ENCODE measurements at places on chromosomes 7 and 10. TPM values are rescaled to one million over a fixed set of nuclear protein-coding genes. Genes with fewer than 3 reads are reported as not detected.

The SAMD9L gene
- total RNA-seq, result 13.2 TPM

The RPEL1 gene
- total RNA-seq, result 0.88 TPM

- no peak for DNase-seq
These were observed 11.2 kb downstream of the LUC7L2 start for GRCh38 chr7:139370943-139371313.

GRCh38 chr7:99141841-99142726 lies 1.8 kb downstream of the SMURF1 start:
- peak; percentile 66 for DNase-seq

- DNase-seq, result no peak
These were observed 30.9 kb downstream of the LAMB1 start for GRCh38 chr7:107972075-107972482.

DNA sequence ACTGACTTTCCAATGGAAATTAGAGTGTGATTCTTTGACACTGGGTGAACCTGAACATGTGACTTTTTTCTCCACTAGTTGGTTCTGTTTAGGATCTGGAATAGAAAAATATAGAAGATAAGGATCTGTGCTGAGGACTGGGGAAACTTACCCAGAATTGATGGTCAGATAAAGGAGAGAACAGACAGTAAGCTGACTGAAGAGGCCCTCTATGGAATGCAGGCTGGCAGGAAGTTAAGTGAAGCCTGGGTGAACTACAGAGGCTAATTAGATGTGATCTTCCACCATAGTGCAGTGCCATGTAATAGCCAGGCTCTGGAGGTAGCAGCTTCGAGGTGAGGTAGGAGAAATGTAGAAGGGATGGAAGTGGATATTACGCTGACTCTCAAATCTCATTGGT lies 455.3 kb downstream of the PLXDC2 start:
- DNase-seq, result no peak

DNA sequence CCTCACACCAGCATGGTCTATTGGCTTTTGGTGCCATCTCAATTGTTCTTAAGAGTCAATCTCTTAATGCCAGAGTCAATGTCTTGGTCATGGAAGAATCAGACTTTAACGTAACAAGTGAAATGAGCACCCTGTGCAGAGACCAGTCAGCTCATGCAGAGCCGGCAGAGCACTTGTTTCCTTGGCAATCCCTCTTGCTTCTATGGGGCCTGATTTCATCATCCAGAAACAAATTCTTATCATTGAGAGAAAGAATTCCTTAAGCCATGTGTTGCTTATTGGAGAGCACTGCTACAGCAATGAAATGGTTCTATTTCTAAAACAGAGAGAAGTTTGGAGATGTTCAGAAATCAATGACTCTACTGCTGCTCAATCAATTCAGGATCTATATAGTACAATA lies 212.8 kb downstream of the IPMK start:
- DNase-seq, result no peak

DNA sequence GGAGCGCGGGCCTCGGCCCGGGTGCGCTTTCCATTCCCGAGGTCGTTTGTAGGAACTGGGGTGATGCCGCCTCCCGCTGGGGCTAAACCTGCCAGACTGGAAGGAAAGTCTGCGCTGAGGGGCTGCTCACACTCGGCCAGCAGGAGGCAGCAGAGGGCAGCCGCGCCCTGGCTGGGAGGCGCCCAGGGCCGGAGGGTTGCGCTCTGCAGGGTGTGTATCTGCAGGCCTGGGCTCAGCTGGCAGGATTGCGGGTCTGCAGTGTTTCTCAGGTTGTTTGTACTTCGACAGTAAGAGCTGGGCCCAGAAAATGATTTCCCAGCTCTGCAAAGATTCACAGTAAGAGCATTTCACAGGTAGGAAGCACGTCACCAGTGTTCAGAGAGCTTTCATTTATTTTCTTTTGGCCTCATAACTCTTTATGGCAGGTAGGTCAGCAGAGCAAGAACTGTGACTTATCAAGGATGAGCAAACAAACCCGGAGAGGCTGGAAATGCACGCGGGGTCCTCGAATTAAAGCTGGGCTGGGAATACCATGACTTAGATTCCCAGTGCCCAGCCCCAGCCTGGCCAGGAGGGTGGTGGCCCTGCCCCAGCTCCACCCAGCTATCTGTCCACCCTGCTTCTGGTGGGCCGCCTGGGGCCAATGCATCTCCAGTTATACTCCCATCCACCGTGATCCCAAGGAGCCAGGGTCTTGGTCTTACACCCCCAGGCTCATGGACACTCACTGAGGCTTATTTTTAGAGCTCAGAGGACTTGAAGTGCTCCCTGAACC lies 15.2 kb upstream of the PPP2R2D start:
- DNase-seq, result peak; percentile 53

DNA sequence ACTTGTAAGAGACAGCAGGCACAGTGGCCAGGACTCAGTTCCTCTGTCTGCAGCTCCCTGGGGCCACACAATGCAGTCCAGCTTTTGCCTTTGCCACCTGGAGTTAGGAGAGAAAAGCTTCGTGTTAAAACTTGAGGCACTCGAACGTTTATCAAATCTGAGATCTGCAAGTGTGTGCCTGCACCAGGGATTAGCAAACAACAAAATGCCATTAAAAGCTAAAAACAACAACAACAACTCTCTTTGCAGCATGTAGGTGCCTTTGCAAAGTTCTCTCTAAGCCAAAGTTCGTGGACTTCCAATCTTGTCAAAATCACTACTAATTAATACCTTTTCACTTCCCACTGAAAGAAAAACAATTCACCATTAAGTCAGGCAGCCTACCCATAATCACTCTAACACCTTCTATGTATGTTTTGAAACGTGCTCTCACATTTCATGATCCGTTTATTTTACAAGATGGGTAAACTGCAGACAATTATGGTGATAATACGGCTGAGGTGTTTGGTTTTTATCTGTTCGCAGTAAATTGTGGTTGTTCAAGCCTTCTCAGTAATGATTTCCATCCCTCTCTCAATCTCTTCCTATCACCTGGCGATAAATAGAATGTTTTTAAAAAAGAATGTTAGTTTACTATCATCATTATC lies 36.2 kb upstream of the SDK1 start:
- no peak for DNase-seq

GRCh38 chr7:32519763-32520162 lies 24.5 kb downstream of the AVL9 start:
- DNase-seq, result no peak

DNA sequence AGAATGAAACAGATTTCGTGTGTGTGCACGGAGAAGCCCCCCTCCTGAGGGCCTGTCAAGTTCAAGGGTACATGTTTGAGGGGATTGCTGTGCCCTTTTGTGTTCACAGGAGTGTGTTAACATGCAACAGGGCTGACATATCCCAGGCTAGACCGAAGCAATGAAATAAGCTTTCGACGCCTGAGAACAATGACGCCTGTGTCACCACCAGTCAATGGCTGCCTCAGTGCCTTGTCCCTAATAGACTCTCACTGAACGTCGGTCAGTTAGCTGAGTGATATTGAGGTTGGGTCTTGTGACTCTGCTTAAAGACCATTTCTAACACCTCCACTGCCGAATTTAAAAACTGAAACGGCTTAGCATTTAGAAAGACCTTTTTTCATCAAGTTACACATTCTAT lies 175.2 kb upstream of the TCF7L2 start:
- no peak for DNase-seq

- DNase-seq, result no peak
These were observed 326.1 kb downstream of the GALNT17 start for GRCh38 chr7:71457846-71458590.

Data from Peyer's patch (tissue), 4 donors.